ENCODE measurements at places on chromosomes 7 and 10.

DNA sequence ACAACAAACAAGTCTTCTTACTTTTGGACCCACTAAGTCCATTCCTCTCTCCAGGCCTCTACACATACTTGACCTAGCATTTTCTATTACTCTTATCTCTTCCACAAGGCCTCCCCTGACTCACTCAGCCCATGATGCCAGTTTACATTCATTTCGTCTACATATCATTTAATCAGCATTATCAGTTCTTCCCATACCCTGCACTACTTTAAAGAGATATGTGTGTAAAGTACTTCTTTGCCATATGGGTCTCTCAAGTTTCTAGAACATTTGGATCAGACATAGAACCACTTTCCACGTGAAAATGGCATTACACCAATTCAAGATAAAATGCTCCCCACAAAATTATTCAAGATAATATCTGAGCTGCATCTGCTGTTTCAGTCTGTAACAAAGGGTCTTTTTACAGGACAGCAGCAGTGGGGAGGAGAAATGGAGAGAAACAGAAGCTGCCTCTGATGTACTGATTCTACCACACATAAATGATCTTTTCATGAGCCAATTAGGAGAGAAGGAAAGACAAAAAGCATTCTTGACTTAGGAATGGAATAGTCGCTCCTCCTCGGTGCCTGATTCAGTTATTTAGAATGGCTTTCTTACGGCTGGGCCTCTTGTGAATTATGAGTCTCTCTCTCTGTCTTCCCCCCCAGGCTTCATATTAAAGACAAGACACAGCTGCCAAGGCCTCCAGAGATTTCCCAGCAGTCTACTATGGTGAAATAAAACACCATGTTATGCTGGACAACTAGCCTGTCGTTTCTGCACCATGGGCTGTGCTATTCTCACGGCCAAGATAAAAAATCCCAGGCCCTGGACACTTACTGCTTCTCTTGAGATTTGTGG lies 46.9 kb upstream of the SEPTIN7 start:
- DNase-seq: no peak

DNA sequence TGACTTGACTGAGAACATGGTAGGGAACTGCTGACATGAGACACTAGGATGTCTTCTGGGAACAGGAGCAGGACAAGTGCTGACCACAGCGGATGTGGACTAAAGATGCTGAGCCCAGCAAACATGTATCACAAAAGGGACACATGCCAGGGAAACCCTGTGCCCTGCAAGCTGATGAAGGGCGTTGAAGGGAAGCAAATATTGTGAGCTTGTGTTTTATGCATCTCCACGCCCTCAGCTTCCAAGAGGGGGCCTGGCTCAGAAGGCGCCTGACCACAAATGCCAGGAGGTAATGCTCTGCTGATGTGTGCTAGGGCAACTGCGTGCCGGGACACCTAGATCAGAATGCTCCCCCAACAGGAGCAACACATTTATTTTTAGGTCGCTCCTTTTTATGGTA lies 207.3 kb downstream of the CXCL12 start:
- DNase-seq: no peak

- peak; percentile 77 for DNase-seq
Measured at GRCh38 chr7:5420067-5420880, 3.4 kb downstream of the TNRC18 start.

GRCh38 chr10:87552248-87552929 lies 47.7 kb downstream of the MINPP1 start:
- no peak for DNase-seq

- no peak for DNase-seq
Measured at GRCh38 chr7:45085619-45086200, 3.1 kb downstream of the NACAD start.

DNA sequence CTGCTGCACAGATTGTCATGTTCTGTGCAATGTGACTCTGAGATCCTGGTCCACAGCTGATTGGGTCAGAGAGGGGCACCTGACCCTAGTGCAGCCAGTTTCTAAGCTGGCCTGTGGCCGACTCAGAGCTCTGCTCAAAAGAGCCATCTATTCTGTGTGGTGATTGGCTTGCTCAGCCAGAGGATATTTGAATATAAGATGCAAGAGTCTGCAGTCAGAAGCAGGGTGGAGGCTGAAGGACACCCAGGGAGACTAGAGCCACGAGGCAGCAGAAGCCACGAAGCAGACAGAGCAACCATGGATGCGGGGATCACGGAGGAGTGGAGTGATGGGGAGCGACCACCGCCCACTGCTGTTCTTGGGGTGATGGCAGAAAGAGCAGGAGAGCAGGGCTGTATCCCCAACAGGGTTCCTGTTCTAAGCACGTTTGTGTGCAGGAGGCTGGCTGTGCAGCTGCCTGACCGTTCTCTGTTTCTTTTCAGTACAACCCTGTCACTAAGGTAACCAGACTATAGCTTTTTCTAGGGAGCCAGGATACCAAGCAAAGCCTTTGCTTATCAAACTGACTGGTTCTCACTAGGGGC lies 19.5 kb upstream of the RHEB start:
- no peak for DNase-seq

- no peak for DNase-seq
Measured at GRCh38 chr10:66678521-66678920, 247.3 kb upstream of the LRRTM3 start.

GRCh38 chr7:78172267-78172757 lies 373.7 kb downstream of the PHTF2 start:
- DNase-seq: no peak

DNA sequence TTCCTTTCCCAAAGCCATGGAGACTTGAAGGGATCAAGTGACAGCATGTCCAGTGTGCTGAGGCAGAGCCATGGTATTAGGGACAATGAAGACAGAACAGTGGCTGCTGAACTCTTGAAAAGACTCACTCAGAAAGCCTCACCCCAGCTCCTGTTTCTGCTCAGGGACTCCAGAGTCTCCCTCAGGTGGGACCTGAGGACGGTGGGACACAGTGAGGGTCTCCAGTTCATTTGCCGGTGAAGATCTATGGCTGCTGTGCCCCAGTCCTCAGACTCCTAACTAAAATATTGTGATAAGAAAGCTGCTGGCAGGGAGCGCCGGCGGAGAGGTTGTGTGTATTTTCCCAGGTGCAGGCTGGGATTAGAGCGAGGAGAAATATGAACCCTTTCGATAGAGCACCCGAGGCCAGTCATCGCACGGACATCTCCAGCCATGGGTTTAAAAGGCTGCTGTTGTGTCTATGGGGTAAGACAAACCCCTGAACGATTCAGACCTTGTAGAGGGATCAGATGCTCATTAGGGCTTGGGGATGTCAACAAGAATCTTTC lies 57.2 kb downstream of the C7orf25 start:
- DNase-seq: no peak

Measured in H1 (cell line).